Activated CD4-positive, alpha-beta T cell treated with anti-CD3 and anti-CD28 coated beads, Interleukin-2, amount 50 U/mL, for 4 hours (primary cell): ENCODE measurements at places on chromosomes 13 and 19.

DNA sequence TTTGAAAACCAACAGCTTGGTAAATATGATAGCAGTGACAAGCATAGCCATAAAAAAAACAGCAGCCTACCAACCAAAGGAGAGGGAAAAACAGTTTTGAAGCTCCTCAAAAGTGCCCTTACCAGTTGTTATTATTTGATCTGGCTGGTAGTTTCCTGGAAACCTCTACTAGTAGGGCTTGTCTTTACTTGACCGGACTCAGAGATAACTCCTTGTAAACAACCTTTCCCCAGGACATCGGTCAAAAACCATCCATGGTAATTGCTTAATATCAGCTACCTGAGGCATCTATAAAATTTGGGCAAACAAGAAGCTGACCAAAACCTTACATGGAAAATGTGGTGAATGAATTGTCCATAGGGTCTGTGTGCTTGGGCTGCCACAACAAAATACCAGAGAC, 210.9 kb downstream of the FGF14 start:
- no peak for DNase-seq

GRCh38 chr13:111143865-111144540, 28.9 kb downstream of the ARHGEF7 start:
- no peak for DNase-seq

- no peak for DNase-seq
These were observed 271.9 kb upstream of the GPC6 start for GRCh38 chr13:92954746-92955145.

- no peak for DNase-seq
These were observed 10.1 kb upstream of the ZNRF4 start for GRCh38 chr19:5445071-5445470.

GRCh38 chr19:18058208-18059009, 28.3 kb downstream of the IL12RB1 start:
- peak; percentile 76 for DNase-seq

GRCh38 chr13:88189728-88190127, 518.6 kb downstream of the SLITRK5 start:
- no peak for DNase-seq
